ENCODE measurements at places on chromosomes 4 and X.
A peak's percentile ranks its signal among the peaks of the same experiment; 100 is the strongest.

DNA sequence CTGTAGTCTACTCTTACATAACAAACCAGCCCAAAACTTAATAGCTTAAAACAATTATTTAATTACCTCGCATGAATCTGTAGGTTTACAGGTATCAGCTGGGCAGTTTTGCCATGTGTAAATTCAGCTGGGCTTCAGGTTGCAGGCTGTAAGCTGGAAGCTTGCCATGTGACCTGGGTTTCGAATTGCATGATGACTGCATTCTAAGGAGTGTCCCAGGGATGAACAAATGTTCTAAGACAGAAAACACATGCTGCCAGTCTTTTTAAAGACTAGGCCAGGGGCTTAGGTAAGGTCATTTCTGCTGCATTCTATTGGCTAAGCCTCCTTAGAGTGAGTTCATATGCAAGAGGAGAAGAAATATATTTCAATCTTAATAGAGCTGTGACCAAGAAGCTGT, 44.8 kb downstream of the GRIA2 start:
- DNase-seq = no peak

- no peak for DNase-seq
Measured at GRCh38 chrX:49103637-49104036, 19.9 kb downstream of the GPKOW start.

- DNase-seq = no peak
Measured at GRCh38 chr4:152010710-152011079, 249.9 kb upstream of the GATB start.

- no peak for DNase-seq
Measured at GRCh38 chr4:1604706-1605205, 79.4 kb downstream of the FAM53A start.

DNA sequence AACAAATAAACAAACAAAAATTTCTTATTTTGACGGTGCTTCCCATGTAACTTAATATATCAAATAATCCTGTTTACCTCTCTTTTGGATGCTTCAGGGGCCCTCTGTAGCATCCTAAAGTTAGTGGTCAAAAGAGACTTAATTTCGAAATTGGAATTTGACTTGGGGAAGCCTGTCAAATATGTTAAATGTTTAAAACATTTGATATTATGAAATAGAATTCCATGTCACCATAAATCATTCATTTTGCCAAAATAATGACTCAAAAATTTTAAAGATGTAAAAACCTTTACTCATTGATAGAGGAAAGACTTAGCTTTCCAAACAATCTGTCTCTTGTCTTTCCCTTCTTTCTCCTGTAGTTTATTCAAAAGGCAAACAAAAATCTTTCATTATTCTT, 20.6 kb upstream of the TEX13A start:
- no peak for DNase-seq

DNA sequence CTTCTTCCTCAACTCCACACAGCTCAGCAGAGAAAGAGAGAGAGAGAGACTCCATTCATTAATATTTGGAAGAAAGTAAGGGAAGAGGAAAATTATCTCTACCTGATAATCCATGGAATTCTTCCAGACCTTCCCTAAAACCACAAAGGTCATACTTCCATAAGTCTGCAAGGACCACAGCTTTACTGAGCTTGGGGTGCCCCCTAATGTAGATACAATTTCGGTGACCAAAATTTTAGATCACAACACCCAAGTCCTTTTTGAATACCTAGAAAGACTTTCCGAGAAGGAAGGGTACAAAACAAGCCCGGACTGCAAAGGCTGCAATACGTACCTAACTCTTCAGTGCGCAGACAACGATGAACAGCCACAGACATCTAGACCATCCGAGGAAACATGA, 523.9 kb downstream of the GLUD2 start:
- DNase-seq = no peak

GRCh38 chrX:45006002-45006800, 133.2 kb downstream of the KDM6A start:
- DNase-seq = no peak

DNA sequence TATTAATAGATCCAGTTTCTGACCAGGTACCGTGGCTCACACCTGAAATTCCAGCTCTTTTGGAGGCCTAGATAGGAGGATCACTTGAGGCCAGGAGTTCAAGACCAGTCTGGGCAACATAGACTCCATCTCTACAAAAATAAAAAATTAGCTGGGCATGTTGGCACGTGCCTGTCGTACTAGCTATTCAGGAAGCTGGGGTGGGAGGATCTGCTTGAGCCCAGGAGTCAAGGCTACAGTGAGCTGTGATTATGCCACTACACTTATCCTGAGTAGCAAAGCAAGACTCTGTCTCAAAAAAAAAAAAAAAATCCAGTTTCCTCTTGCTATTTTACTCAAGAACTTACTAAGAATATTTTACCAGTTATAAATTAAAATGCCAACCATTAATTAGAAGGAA, 91.7 kb downstream of the SLC10A6 start:
- no peak for DNase-seq

- no peak for DNase-seq
Measured at GRCh38 chr4:151652841-151653547, 107.8 kb downstream of the GATB start.

- DNase-seq = no peak
Measured at GRCh38 chr4:2731907-2732317, 24.2 kb downstream of the TNIP2 start.

DNA sequence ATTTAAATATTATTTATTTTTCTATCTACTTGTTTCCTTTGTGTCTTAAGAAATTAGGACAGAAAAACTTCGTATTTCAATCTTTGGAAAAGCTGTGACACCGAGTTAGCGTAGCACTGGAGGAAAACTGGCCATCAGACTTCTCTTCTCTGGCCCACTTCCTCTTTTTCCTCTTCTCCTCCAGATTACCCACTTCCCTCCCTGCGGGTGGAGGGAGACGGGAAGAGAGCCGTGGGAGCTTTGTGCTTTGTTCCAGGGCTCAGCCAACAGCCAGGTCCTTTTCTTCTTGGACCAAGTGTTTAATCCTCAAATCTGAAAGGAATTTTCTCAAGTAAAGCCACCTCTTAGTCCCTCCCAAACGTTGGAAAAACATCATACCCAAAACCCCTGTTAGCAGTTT, 29.7 kb downstream of the OFD1 start:
- no peak for DNase-seq

DNA sequence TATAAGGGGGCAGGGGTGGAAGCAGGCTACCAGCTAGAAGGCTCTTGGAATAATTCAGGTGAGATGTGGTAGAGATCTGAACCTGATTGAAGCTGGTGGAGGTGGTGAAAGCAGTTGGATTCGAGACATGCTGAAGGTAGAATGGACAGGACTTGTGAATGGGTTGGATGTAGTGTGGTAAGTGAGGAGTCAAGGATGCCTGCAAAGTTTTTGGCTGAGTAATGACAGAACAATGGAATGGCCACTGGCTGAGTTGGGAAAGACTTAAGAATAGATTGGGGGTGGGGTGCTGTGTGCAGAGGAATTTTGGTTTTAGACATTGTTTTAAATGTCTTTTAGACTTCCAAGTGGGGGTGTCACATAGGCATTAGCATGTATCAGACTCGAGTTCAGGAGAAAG, 33.5 kb downstream of the HPF1 start:
- DNase-seq = peak; percentile 12

DNA sequence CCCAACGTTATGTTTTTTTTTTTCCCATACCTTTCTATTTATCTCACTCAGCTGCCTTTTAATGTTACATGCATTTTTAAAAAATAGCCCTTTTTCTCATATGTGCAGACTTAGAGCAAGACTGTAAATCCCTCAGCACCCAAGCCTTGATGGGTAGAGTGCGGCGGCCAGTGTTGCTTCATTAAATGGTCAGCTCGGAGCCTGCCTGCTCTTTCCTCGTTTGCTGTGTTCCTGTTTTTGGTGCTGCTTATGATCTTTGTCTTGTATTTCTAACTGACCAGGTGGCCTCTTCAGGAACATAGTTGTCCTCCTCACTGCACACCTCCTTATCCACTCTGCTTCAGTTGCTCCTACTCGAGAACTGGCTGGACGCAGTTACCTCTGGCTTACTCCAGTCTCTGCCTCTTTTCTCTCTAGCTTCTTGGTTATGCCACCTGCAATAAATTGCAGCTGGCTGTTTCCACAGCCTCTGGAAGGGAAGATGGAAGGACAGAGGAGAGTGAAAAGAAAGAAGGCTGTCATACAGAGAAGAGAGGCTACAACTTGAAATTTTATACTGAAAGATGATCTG, 10.7 kb downstream of the RBPJ start:
- no peak for DNase-seq

GRCh38 chr4:81405900-81406401, 65.8 kb downstream of the RASGEF1B start:
- DNase-seq = peak; percentile 19

DNA sequence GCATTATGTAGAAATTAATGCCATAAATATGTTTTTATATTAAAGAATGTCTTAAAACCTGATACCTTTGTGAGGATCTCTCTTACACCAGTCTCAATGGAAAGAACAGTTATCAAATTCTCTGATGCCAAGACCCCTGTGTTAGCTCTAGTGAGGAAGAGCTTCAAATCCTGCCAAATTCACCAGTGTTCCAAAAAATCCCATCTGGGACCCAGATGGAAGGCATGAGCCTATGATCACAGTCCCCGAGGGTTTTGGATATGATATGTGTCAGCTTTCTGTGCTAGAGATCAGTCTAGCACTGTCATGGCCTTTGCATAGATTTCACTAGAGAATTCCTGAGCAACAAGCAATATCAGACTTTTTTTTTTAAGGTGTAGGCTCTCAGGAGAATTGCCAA, 412.1 kb downstream of the UBE2NL start:
- DNase-seq = no peak

- DNase-seq = no peak
Measured at GRCh38 chrX:44459501-44459900, 83.2 kb downstream of the FUNDC1 start.

DNA sequence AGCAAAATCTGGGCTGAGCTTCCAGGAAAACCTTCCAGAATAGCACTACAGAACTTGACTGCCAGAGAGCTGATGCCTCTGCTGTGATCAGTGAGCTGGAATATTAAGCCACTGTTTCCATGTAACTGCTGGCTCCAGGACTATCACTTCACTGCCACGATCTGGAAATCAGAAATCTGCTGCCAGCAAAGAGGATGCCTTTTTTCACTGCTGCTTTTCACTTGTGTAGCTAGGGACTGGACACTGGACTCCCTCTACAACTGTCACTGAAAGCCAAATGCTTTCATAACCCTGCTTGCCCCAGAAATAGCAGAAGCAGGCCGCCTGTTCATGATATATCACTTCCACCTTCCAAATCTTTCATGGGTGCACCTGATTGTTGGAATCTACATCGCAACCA, 9.4 kb upstream of the AP1S2 start:
- DNase-seq = no peak

- DNase-seq = no peak
Measured at GRCh38 chr4:165384598-165384997, 5.8 kb downstream of the CPE start.

GRCh38 chr4:35700663-35701062, 543.7 kb downstream of the ARAP2 start:
- DNase-seq = no peak

DNA sequence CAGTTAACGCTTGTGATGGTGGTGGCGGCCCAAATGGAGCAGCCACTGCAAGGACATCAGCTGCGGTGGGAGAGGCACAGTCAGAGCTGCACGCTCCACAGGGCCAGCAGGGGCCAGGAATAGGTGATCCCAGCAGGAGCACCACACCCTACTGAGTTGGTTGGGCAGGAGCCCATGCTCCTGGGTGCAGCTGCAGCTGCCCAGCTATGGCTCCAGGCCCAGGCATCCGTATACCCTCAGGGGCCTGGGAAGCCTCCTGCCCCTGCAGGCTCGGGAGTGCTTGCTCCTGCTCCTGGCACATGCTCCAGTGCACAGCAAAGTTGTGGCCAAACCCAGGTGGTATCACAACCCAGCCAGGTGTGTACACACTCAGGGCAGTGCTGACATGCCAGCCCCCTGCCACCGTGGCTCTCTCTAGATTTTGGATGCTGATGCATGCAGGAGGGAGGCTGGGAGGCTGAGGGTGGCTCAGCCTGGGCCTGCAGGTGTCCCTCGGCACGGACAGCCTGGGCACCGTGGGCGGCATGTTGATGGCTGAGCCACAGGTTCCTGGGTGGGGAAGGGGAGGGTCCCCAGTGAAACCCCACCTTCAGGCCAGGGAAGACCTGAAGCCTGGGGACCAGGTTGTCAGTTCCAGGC, 150.2 kb downstream of the CXXC4 start:
- no peak for DNase-seq

GRCh38 chrX:29627833-29628232, 587.5 kb upstream of the MAGEB2 start:
- no peak for DNase-seq

- no peak for DNase-seq
Measured at GRCh38 chrX:112851806-112852205, 11.2 kb upstream of the AMOT start.

DNA sequence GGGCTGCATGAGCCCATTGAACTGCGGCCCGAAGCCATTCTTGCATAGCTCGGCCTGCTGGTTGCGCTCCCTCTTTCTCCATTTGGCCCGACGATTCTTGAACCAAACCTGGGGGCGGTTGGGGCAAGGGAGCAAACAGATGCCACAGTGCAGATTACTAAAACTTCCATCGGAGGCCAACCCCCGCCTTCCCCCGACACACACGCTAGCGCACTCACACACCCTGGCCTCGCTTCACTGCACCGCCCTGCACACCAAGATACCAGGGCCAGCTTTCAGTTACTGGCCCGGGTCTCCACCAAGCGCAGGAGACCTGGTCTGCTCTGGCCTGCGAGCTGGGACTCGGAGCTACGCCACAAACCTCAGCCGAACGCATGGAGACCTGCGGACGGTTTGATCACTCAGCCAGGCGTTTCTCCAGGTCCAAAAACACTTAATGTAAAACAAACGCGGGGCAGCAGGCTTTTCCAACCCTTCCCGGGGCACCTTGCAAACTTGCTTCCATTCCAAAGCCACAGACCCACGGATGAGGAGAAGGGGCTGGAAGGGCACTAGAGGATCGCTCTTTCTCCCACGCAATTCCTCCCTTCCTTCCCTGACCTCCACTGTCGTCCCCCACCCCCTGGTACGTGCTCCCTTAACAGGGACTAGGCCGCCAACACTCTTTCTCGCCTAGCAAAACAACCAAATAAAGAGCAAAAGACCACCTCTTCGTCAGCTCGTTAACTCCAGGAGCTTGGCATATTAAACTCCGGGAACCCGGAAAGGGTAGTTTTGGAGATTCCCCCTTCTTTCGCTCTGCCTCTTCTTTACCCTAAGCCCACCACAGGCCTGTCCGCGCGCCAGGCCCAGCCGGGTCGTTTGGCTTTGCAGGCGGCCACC, 4.1 kb downstream of the PITX2 start:
- no peak for DNase-seq

DNA sequence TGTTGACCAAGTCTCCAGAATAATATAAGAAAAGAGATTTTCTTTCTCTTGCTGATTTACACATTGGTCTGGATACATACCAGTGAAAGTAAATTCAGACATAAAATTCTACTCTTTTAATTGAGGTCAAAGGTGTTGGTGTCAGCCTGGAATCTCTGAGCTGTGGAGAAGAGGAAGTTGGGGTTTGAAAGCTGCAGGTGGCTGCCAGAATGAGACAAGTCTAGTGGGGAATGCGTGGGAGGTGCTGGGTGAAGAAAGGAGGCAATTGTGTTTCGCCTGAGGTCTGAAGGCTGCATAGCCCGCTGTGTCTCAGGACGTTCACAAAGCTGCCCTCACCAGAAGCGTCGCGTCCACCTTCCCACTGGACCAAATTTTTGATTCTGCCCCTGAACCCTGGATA, 31.2 kb downstream of the PHEX start:
- no peak for DNase-seq

GRCh38 chr4:25021216-25021615, 9.5 kb downstream of the LGI2 start:
- DNase-seq = no peak

Data from AG04449 (cell line).